ENCODE measurements at places on chromosomes 7 and 10.

DNA sequence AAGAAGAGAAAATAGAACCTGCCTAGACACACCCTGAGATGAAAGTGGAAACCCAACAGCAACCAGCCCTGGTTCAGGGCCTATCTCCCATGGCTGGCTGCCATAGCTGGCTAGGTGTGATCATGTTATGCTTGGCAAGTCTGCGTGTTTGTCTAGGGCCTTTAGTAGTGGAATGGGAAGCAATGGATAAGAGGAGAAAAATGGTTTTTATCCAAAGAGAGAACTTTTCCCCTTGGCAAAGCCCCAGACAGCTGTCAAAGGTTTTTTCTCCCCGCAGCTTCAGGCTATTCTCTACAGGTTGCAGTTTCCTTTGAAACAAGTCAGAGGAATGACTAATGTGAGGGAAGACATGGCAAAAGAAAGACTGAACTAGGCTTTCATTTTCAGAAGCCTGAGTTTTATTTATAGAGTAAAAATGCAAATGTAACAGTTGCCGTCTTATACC lies 161.5 kb downstream of the SEMA3D start:
- DNase-seq: no peak

- no peak for DNase-seq
Measured at GRCh38 chr10:13617116-13617515, 30.4 kb downstream of the PRPF18 start.

DNA sequence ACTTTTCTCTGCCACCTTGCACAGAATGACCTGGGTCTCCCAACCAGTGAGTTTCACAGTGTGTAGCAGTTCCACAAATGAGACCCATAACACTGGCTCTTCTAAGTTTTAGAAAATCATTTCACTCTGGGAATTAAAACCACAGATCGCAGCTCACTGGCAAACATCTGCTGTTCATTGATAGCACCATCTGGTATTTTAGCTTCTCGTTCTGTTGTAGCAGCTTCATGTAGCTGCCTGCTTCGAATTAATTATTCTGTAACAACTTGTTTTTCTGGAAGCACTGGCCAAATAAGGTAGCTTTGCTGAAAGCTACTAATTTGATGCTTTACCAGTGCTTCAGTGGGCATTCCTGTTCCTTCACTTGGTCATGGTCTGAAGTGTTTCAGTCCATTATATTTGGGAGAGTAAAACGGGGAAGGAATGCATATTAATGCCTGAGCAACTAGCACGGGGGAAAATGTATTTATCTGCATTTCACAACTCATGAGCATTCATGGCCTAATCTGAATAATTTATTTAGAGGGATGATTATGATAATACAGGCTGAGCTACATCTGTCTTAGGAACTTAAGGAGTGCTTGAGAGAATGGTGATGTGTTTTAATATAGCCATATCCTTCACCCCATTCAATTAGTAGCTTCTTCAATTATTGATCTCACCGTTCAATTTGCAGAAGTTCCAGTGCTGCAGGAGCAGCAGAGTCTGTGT lies 447.4 kb downstream of the XPNPEP1 start:
- DNase-seq: no peak

DNA sequence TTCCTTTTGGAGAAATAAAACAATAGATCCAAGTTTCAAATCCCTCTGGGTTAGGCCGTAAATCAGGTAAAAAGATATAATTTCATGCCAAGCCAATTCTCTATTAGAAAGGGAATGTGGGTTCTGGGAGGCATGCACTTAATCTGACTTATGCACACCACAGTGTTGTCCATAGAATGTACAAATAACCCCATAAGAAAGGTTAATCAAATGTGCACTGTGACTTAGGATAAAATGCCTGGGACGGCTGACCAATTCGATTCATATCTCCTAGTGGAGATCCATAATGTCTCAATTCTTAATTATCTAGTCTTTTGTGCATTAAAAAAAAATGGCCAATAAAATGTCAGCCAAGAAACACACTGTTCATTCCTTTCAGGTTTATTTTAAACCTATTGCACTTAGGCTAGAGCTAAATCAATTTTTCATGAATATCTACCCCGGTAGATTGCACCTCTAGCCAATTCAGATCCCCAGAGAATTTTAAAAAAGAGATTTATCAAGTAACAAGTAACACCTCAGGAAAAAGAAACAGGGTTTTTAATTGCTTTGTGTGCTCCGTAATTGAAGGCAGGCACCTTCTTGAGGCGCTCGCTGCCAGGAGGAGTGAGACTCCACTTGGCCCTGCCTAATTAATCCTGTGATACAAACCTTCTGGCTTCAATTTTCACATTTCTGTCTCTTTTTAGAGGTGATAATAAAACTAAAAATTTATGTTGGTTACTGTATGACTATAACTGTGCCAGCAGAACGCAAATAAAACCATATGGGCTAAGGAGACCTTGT lies 265.1 kb downstream of the ETV1 start:
- DNase-seq: no peak

Data from Kasumi-1 (cell line).